ENCODE measurements at places on chromosomes 2 and 18. TPM values are rescaled to one million over a fixed set of nuclear protein-coding genes. Genes with fewer than 3 reads are reported as not detected.

The ANTXR1 gene
- total RNA-seq = 45.5 TPM

The ECEL1 gene
- total RNA-seq = not detected

The PKDCC gene
- total RNA-seq = 63.9 TPM

The CNGA3 gene
- total RNA-seq = under 0.01 TPM

The POTEJ gene
- not detected for total RNA-seq

The NPAS2 gene
- total RNA-seq = 3.6 TPM

The SLC19A3 gene
- 0.17 TPM for total RNA-seq

The TFPI gene
- total RNA-seq = 111 TPM

The MOGAT1 gene
- not detected for total RNA-seq

The TTN gene
- total RNA-seq = 0.33 TPM

The GKN2 gene
- not detected for total RNA-seq

The ABCB11 gene
- total RNA-seq = not detected

The COL4A3 gene
- 0.33 TPM for total RNA-seq

The HAAO gene
- total RNA-seq = 2.8 TPM

The ACMSD gene
- total RNA-seq = not detected

The FBXO36 gene
- total RNA-seq = 3.5 TPM

The TEKT4 gene
- not detected for total RNA-seq

The CCBE1 gene
- 60.9 TPM for total RNA-seq

Data from fibroblast of lung (primary cell).